Bone marrow (tissue), 2 donors: ENCODE measurements at places on chromosomes 13 and 19.

DNA sequence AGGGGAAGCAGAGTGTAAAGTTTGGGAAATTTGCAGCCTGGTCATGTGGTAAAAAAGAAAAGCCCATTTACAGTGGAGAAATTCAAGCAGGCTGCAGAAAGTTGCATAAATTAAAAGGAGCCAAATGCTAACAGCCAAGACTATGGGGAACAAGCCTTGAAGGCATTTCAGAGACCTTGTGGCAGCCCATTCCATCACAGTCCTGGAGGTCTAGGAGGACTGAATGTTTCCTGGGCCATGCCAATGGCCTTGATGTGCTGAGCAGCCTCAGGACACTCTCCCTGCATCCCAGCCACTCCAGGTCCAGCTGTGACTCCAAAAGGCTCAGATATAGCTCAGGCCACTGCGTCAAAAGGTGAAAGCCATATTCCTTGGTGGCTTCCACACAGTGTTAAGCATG lies 1202.4 kb upstream of the ATXN8OS start:
- no peak for DNase-seq

DNA sequence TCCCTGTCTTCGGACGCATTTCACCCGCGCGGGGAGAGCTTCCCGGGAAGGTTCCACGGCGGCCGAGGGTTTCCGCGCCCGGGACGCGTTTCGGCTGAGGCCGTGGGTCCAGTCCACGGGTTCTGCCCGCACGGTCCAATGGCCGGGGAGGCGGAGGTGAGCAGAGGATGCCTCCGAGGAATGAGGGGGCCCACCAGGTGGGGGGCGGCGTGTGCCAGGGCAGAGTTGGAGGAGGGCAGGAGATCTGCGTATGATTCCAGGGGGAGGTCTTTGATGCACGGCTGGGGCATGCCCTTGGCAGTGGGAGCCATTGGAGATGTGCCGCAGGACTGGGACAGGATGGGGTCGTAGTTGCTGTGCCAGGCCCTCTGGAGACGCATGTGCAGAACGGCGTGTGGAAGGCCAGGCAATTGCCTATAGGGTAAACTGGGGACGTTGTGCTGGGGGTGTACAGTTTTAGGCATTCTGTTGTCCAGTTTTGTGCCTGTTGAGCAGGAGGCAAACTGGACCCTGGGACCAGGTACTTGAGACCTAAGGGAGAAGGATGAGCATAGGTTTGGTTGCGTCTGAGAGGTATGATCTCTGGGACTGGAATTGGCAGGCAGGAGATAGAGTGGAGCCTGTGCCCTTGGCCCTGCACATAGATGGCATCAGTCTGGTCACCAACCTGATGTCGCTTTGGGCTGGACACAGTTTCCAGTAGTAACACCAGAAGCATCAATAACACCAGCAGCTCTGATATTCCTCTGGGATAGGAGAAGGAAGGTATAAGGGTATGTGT lies 751 bp downstream of the ZNF584 start:
- no peak for DNase-seq

DNA sequence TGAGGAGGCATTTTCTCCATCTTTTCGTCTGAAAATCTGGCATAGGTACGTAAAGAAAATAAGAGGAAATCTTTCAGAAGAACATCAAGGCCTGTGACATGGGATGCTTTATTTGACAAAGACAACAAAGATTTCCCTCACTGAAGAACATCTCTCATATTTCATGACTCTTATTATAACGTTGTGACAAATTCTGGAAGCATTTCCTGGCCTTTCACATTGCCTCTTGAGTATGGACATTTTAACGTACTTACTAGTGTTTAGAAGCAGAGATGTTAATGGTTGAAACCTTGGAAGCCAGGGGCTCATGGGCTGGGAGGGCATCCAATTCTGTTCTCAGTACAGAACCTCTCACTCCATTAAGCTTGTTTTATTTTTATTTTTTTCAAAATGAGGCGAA lies 210.8 kb downstream of the DCT start:
- no peak for DNase-seq

GRCh38 chr13:111911754-111912452 lies 155.0 kb upstream of the SOX1 start:
- no peak for DNase-seq

- DNase-seq = no peak
These were observed 2.1 kb downstream of the SPATA13 start for GRCh38 chr13:24162604-24163003.

DNA sequence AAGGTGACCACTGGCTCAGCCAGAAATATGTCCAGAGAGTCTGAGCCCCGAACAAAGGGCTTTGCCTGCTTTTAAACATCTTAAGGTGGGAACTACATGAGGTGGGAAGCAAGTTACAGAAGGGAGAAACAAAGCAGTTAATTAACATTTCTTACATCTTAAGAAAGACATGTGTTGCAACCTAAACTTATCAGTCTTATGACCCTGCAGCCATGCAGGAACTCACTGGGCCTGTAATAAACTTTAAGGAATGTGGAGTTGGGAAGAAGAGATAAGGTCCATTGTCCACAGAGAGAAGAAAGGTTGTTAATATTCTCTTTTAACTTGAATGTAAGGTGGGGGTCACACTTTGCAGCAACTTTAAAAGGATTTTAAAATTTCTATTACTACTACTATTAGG lies 46.8 kb upstream of the CYP2A7 start:
- no peak for DNase-seq

DNA sequence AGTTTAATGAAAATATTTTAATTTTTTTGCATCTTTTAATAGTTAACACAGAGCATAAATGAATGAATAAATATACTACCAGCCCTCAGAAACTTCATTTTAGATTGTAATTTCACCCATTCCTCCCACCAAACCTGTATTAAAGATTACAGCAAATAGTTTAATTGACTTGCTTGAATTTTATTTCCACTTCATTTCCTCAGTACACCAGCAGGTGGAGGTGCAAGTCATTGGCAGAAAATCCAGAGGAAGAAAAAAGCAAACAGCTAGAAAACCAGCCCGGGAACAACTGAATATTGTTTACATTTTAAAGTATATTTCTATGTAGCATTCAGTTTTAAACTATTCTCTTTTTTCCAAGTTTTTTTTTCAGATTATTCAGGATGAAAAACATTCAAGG lies 177.8 kb downstream of the OLFM4 start:
- no peak for DNase-seq

GRCh38 chr13:20118268-20119140 lies 42.3 kb downstream of the GJA3 start:
- DNase-seq = no peak

- DNase-seq = peak; percentile 7
These were observed 26.5 kb downstream of the NUMBL start for GRCh38 chr19:40663695-40664692.

- DNase-seq = peak; percentile 14
These were observed 703 bp downstream of the KLF16 start for GRCh38 chr19:1862424-1863327.

DNA sequence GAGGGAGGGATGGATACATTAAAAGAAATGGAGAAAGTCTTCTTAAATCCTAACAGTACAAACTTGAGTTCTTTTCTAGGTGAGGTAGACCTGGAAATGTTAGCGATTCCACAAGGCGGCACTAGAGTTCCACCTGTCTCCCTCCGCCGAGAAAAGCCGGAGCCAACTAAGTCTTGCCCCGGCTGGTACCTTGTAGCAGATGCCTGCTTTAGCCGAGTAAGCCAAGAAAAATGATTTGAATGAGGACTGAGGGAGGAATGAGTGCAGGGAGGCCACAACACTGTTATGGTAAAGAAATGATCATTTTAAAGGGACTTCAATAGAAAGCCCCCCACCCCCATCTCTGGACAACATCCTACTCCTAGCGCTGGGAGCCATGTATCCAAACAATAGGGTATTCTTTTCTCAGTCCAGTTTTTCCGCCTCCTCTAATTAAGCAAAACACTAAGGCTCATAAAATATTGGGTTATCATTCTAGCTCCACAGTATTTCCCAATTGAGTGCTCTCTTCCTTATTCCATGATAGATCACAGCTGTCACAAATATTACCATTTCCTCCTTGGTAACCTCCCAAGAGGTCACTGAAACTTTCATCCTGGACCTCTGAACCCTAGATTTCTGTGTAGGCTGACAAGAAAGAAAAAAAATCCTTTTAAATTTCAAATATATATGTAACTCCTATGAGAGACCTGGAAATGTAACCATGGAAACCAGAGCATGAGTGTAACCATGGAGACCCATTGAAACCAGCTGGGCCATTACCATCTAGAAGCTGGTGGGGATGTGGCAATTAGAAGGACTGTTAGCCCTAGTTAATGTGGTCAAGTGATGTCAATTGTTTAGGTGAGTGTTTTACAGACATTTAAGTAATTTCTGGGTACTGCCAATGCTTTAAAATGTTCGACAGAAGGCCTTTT lies 58.3 kb downstream of the GPALPP1 start:
- DNase-seq = peak; percentile 68

DNA sequence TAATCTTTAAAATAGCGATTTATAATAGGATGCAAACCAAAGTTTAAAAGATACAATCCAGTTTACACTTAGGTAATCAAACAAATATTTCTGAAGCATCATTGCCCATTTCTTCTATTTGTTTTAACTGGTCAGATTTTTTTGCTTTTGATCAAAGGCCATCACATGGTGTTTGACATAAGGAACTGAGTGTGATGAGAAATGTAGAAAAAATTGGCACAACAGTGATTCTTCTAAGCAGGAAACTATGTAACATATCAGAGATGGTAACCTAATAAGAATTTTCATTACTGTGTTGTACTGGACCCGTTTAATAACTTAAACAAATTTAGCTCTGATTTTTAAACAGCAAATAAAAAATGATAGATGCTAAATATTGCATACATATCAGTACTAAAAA lies 644.7 kb upstream of the KLF12 start:
- no peak for DNase-seq

- DNase-seq = peak; percentile 47
These were observed 26.0 kb upstream of the ZNF331 start for GRCh38 chr19:53511933-53512374.

DNA sequence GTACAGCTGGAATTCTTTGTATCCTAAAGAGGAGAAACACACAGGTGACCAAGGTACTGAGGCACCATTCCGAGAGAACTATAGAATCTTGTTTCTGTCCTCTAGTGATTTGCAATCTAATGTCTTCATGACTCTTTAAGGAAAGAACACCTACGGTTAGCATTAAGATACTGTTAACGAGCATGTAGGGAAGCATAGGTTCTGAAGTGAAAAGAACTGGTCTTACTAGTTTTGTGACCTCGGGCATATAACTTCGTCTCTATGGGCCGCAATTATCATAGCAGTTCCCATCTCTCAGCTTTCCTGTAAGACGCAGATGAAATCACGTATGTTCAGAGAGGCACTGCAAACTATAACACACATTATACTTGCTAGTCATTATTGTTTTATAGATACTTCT lies 193.0 kb upstream of the NBEA start:
- DNase-seq = no peak

DNA sequence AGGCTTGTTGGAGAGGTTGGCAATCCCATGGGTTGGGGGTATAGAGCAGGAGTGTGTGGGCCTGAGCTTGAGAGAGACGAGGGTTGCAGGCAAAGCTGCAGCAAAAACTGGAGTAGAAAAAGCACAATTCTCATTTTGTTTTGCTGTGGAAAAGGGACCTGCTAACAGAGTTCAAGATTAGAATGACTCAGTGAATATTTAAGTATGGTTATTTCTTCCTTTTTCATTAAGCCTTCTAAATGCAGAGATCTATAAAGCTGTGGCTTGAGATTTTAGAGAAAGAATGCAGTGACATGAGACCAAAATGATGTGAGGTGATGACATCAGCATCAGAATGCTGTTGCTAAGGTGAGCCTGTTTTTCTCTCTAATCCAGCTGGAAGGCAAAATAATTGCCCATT lies 10.8 kb upstream of the MBNL2 start:
- DNase-seq = no peak

DNA sequence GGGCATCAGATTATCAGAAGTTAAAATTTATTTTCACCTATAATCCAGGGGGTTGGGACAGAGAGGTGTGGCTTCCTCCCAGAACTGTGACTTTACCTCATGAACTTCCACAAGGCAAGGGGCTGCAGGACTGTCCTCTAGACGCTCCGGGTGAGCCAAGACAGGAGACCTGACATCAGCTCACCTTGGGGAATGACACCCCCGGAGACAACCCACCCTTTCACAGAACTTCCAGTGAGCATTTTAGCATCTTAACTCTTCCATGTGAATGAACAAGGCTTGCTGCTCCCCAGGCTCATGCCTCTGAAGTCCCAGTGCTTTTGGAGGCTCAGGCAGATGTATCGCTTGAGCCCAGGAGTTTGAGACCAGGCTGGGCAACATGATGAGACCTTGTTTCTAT lies 29.4 kb upstream of the TFDP1 start:
- no peak for DNase-seq

DNA sequence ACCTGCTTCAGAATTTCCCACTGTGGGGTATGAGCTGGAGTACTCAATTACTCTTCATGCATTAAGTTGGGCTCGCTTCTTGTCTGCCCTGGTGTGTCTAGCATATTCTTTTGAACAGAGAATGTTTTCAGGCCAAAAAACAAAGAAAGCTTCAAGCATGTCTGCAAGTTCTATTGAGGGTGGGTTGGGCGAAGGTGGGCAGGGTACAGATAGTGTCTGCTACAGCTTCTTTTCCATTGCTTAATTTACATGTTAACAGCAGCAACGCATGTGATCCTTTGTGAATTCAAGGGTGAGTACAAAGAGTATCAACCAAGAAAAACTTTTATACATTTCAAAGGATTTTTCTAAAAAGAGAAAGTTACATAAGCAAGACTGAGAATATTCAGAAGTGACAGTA lies 406.5 kb downstream of the IRS2 start:
- DNase-seq = no peak

- no peak for DNase-seq
These were observed 1134.3 kb downstream of the SLITRK1 start for GRCh38 chr13:82747958-82748357.

GRCh38 chr13:21075011-21075378 lies 13.6 kb upstream of the LATS2 start:
- DNase-seq = peak; percentile 12

GRCh38 chr19:10751109-10751953 lies 33.5 kb downstream of the DNM2 start:
- DNase-seq = peak; percentile 7

DNA sequence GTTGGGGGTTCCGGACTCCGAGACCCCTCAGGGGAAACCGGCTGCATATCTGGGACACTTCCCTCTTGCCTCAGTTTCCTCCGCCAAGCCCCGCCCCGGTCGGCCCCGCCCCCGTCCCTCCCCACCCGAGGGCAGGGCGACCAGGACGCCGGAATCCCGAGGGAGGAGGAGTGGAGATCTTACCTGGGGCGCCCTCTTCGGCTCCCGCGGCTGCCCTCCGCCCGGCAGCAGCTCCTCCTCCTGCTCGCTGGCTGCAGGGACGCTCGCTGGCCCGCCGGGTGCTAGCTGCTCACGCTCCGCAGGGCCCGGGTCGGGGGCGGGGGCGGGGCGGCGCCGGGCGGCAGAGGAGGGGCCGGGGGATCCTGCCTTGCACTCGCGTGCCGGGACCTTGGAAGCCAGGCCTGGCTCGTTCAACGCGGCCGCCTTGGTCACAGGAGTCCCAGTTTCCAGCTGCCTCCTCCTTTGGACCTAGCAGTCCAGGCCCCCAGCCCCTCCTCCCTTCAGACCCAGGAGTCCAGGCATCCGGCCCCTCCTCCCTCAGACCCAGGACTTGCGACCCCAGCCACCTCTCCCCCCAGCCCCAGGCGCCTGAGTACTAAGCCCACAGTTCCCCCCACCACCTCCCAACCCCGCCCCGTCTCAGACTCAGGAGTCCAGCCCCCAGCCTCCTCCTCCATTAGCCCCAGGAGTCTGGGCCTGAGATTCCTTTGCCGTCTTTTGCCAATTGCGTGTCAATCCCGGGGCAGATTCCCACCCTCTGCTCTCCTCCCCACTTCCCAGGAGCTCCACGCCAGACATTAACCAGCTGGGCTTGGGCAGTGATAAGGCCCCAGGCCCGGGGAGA lies at the start of gene NTF4:
NTF4 (minus strand) TSS at position 51 of the 844 bp plus-strand sequence. CDS start 2,821 bp downstream, outside the sequence.
- no peak for DNase-seq
